ENCODE measurements at places on chromosomes 6 and 20.

- DNase-seq: no peak
Measured at GRCh38 chr6:18045507-18045906, 58.1 kb upstream of the KIF13A start.

- peak; percentile 81 for DNase-seq
Measured at GRCh38 chr6:6875818-6876470, 231.8 kb upstream of the RREB1 start.

DNA sequence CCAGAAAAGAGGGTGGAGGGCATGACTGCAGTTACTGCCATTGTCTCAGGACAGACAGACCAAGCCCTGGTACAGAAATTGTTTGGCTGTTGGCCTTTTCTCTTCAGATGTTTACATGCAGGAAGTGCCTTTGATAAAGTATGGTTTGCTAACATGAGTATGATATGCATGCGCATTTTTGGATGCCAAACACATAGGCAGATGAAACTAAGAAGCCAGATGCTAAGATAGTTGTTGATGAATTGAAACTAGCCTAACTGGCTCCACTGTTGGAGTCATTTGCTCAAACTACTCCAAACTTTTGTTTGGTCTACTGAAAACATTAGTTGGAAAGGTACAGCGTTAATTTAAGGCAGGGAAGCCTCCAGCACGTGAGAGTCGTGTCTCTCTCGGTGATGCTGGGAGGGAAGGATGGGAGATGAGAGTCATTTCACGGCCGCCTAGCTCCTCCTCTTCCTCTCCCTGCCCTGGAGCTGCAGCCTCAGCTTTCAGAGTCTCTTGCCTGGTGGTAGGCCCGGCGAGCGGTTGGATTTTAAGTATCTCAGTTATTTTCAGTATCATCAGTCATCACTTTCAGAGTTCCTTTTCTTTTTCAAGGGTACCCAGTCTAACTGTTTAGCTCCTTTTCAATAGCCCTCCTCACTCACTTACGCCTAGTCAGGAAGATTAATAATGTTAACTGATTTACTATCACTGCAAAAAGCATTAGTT, 29.7 kb downstream of the RREB1 start:
- DNase-seq: peak; percentile 44

DNA sequence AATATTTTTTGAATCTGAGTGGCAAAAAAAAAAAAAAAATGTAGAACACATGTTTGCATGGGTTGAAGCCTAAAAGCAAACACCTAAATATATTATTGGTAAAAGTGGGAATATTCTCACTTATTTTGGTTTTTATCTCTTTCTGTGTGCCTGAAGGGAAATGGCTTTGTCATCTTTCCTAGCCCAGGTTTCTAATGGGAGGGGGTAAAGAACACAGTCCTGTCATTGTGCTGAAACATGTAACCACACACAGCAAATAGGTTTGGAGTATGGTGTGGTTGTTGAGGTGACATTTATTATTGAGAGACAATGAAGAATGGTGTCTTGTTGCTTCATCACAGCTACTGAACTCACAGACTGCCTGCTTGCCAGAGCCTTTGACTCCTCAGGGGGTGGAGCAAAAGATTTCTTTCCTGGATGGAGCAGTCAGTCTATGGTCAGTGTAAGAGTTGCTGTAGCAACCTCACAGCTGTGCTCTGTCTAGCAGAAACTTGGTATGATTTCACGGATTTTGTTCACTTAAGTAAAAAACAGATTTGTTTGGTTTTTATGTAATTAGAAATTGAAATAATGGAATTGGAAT, 70.2 kb downstream of the CEP57L1 start:
- DNase-seq: peak; percentile 35

- peak; percentile 37 for DNase-seq
Measured at GRCh38 chr20:45987108-45987780, 15.2 kb upstream of the ZNF335 start.

DNA sequence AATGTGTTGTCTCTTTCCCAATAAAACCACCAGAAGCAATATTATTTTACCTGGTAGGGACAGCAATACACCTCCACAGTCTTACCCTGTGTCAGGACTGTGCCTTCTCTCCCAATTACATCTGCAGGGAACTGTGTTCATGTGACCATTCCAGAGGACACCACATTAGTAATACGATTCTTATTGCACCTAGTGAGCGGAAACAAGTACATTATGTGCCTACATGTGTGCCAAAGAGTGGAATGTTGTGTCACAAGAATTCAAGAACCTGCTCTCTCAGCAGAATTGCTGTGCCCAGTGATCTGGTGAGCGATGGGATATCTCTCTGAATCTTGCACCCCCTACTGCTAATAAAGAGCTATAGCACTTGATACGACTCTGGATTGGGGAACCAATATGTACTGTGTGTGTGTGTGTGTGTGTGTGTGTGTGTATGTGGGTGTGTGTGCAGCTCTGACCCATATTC, 57.4 kb upstream of the FOXC1 start:
- DNase-seq: no peak

DNA sequence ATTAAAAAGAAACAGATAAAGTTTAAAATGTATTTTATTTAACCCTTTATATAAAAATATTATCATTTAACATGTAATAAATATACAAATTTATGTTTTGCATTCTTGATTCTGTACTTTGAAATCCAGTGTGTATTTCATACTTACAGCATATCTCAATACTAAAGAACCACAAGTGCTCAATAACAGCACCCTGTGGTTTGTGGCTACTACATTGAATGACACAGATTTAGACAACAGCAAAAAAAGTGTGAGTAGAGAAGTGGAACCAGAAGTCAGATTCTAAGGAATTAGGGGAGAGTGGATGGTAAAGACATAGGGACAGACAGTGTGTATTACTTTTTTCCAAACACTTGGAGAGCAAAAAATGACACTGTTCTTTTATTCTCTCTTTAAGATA, 524.5 kb downstream of the BMP2 start:
- DNase-seq: no peak

DNA sequence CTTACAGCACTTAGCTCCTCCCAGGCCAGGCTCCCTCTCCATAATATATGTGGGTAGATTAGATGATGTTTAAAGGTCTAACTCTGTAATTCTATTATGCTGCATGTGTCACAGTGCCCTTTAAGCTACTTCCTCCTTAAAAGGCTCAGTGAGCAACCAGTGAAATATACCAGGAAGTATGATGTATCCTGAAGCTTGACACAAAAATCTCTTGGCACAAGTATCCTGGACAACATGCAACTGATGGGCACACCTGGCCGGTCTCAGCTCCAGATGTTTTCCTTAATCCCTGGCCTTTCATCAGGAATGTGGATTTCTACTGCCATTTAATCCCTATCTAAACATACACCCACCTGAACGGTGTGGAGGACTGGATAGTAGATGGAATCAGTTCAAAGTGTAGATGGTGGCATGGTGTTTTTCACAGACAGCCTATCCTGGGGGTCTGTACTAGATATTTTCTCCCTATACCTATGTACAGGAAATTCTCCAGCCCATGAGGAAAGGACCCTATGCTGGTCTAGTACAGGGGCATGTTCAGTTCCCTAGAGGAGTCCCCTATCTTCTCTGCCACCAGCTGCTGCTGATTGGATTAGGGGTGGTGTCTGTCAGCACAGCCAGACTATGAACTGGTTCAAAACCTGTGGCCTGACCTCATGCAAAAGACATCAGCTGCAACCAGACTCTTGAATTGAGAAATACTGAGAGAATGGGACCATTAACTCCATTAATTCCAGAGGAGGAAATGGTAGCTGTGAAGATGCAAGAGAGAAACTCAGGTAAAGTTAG, 59.4 kb upstream of the CITED2 start:
- peak; percentile 29 for DNase-seq

DNA sequence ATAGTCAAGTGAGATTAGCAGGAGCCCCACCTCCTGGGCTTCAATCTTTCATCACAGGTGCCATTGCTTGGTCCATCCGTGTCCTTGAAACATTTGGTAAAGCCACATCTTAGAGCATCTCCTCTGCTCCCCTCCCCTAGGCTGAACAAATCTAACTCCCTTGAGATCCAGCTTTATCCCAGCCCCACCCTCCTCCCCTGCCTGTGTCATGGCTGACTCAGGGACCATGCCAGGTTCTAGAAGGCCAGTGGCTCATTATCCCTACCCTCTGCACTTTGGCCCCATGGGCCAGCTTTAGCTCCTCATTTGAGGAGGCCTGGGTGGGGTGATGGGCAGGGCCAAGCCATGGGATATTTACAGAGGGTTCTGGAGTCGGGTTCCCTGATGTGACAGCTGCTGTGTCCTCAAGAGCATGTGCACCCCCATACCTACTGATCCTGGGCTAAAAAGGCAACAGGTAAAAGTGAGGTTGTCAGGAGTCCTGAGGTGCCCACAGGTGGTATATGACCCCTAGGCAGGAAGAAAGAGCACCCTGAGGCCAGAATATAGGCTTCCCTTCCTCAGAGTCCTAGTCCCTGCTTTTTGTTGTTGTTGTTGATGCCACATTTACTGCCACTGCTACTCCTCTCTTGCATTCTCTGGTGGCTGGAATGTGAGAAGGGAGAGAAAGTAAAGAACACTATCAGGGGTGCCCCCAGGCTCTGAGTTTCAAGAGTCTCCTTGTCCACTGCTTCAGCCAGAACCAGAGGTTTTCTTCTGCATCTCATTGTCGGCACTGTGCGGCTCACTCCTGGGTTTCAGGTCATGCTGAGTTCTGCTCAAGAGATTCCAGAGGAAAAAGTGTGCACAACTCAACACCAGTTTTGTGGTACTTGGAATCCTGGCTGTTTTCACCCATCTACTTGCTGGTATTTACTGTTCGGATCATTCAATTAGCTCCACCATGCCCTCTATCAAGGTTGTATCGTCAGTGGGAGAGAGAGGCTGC, 228.4 kb downstream of the LRFN2 start:
- DNase-seq: no peak

DNA sequence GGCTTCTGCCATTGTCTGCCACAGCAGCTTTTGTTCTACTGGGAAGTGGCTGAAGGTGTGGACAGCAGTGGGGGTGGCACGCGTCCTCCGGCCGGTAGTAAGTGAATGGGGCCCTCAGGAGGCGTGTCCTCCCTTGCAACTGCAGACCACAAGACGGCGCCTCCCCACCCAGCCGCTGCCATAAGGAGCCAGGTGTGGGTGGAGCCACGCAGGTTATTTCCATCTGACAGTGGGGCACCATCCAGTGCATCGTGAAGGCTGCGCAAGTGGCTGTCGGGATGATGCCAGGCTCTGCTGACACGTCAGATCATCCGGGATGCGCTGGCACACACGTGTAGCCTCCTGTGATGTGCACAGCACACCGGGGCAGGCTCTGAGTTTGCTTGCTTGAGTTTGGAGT, 379.7 kb downstream of the CDH4 start:
- no peak for DNase-seq

DNA sequence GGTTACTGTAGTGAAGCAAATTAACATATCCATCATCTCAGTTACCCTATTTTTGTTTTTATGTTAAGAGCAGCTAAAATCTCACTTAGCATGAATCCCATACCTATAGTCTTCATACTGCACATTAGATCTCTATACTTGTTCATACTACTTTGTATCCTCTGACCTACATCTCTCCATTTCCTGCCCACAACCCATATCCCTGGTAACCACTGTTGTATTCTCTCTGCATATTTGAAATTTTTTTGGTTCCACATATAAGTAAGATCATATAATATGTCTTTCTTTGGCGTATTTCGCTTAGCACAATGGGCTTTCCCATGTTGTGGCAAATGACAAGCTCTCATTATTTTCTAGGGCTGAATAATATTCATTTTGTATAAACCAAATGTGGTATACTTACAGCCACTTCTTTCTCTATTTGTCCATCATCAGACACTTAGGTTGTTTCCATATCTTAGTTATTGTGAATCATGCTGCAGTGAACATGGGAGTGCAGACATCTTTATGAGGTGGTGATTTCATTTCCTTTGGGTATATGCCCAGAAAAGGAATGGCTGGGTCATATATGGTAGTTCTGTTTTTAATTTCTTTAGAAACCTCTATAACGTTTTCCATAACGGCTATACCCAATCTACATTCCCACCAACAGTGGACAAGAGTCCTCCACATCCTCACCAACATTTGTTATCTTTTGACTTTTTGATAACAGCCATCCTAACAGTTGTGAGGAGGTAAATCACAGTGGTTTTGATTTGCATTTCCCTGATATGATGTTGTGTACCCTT, 39.8 kb downstream of the BACH2 start:
- no peak for DNase-seq

Measured in kidney glomerular epithelial cell (primary cell).